AG09319 (cell line): ENCODE measurements at places on chromosomes 12 and 14.

DNA sequence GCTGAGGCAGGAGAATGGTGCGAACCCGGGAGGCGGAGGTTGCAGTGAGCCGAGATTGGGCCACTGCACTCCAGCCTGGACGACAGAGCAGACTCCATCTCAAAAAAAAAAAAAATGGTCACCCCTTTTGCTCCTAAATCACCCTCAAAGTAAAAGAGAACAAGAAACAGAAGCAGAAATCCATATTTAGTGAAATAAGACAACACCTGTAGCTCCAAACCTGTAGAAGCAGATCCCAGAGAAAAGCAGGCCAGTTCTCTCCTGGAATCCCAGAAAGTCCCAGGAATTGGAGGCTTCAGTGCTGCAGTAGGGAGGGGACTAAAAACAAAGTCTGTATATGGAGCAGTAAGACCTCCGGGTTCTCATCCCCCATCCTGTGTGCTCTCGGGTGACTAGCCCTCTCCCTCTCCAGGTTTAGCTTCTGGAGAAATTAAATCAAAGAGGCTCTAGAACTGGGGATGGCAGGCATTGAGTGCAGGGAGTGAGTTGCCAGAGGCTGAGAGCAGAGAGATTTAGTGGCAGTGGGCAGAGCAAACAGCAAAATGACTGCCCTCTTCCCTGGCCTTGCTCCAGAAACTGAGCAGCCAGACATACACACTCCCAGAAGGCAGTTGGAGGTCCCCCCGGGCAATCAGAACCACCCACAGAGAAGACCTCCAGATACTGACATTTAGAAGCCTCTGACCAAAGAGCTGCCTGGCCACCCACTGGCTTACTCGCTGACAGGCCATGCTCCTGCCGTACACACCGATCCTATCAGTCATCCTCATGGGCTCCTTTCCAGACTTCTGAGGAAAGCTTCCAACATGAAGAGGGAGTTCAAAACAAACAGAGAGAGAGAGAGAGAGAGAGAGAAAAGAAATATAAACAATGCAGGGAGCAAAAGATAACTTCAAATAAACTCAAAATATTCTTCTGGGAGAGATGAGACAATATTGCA lies 6.3 kb upstream of the MLXIP start:
- peak; percentile 93 for DNase-seq

- DNase-seq: no peak
These were observed 362.1 kb upstream of the STXBP6 start for GRCh38 chr14:25411781-25412757.

- DNase-seq: no peak
These were observed 273.9 kb downstream of the NUAK1 start for GRCh38 chr12:105864901-105865300.

DNA sequence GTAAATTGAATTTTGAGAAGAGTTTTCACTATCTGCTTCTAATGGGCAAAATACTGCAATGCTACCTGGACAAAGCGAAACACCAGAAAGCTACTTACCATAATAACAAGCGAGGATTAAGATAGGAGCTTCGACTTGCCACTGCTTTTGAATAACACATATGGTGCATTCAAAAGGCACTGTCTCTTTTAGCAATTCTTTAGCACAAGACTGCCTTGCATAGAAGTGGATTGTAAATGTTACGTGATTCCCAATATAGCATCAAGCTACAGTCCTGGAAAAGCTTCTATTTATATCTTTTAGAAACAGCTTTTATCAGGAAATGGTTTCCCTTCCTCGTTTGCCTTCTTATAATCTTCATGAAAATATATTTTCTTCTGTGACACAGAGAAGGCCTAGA lies 258.7 kb upstream of the PDE3A start:
- DNase-seq: no peak

GRCh38 chr14:66638689-66639088 lies 130.7 kb downstream of the GPHN start:
- no peak for DNase-seq

- DNase-seq: no peak
These were observed 34.4 kb downstream of the PHETA1 start for GRCh38 chr12:111334393-111334915.

- DNase-seq: no peak
These were observed 449.2 kb downstream of the DPF3 start for GRCh38 chr14:72444701-72445100.

DNA sequence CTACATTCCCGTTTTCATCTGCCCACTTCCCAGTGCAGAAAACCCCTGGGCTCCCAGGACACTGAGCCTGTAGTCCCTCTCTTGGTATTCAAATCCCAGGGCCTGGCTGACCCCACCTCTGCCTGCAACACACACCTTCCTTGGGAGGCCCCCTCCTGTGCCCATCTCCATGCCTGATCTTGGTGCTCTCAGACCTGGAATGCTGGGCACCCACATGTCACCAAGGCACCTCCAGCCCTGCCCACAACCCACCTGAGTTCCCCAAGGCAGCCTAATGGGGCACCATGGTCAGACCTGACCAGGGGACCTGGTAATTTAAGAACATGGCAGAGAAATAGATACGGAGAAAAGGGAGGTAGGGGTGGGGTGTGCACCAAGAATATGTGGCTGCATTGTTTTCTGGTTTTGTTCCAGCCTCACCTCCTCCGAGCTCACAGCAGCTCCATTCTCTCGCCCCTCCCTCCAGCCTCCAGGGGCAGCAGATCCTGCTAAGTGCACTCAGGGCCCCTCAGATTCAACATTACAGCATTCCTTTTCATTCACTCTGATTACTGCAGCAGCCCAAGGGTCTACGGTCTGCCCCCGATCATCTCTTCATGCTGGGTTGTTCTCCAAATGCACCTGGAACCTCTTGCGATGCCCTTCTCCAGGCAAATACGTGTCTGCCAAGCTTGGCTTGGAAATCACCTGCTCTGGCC lies 9.2 kb upstream of the HSP90AA1 start:
- no peak for DNase-seq

DNA sequence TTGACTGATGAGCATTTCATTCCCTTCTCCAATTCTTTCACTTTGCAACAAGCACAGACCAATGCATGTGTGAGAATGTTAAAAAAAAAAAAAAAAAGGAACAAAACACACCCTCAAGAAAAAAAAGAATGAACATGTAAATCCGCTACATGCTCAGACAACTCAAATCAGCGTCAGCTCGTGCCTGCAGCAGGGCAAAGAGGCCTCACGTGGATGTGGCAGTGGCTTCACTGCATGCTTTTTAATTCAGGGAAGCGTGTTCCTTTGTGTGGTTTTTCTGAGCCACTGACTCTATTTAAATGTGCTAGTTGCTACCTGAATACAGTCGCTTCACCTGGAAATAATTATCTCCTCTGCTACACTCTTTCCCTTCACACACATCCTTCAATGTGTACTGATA lies 55.1 kb downstream of the PPP1R36 start:
- no peak for DNase-seq

DNA sequence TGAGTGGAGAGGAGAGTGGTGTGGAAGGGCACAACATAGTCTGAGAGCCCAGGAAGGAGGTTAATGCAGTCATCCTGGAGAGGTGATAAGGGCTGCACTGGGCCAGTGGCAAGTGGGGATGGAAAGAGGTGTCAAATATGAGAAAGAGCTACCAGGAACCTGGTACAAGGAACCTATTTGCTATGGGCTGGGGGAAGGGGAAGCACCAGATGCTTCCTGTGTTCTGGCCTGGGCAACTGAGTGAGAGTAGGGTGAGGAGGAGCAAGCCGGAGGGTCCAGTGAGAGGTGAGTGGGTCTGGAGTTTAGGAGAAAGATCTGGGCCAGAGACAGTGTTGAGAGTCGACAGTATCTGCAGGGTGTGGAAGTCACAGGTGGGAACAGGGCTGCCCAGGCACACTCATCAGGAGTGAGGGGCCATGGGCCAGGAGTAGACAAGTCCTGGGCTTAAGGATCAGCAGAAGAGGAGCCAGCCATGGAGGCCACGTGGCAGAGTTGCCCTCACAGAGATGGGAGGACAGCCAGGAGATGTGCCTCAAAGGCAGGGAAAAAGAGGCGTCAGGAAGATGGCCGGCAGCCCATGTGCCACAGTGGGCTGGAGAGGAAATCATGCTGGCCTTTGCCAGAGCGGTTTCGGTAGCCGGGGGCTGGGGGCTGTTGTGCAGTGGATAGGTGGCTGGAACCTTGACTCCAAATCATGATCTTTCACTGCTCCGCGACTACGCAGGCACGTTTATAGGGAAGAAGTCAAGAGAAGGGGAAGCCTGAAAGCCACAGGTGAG lies 2.9 kb upstream of the AQP6 start:
- DNase-seq: no peak

GRCh38 chr12:73053893-73054292 lies 781.7 kb downstream of the TRHDE start:
- no peak for DNase-seq

DNA sequence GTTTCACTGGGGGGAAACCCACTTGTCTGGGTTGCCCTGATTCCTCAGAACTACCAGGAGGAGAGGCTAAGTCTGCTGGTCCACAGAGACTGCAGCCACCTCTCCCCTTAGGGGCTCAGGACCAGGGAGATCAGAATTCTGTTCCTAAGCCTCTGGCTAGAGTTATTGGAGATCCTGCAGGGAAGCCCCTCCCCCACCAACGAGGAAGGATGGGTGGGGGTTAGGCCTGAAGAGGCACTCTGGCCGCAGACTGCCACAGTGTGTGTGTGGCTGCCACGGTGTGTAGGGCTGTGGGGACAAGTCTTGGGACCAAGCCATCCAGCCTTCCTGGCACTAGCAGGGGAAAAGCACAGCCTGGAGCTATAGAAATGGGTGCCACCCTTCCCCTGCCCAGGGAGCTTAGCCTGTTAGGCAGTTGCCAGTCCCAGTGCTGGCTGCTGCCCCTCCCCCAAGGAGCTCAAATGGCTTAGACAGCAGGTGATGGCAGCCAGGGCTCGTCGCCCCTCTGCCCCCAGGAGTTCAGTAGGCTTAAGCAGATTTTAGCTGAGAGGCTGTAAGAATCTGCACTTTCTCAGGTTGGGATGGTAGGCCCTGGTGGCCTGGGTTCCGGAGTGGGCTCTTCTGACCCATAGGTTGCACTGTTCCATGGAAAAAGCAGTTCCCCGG lies 107.7 kb downstream of the ERGIC2 start:
- DNase-seq: no peak

GRCh38 chr12:15535352-15535781 lies 213.1 kb downstream of the PTPRO start:
- DNase-seq: no peak

DNA sequence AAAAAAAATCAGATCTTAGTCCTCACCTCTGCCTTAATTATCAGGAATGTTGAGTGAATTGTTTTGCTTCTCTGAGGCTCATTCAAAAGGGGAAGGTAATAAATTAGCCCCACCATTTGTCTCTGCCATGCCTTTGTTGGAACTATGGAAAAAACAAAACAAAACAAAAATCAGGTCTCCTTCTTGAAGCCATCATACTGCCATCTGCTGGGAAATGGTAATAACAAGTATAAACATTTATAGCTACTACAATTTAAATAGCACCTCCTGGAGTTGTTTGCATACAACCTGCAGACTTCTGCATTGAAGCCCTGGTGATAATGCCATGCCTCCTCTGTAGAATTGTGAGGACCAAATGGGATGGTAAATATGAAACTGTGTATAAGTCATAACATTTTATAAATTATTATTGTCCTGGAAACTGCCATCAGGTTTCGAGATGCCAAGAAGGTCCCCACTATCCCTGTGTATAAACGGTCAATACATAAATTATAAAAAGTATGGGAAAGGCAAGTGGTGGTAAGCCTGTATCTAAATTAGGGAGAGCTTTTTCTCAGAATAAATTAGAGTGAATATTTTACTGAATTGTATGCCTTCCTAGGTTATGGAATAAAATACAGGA lies 87.2 kb upstream of the FGD4 start:
- DNase-seq: peak; percentile 50

DNA sequence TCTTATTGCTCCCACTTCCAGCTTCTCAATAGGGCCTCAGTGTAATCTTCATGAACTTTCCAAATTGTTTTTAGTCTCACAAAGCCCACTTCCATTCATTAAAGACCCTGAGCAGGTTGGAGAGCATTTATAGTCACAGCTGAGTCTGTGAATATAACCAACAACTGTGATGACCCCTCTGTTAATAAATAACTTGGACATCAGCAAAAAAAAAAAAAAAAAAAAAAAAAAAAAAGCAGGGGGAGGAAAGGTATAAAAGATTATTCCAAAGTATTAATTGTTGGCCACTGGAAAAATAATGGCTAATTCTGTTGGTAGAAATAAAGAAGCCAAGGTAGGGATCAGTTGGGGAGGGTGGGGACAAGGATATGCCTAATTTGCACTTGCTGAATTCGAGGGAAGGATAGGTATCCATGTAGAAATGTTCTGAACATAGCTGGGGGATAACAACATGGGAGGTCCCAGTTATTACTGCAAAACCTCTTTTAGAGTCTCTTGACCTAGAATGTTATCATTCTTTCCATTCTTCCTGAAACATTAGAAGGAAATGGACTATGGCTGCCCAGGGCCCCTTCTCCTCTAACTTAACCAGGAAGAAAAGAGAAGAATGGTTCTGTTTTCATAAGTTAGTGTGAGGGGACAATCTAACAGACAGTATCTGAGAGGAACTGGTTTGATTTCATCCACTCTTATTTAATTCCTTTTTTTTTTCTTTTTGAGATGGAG lies 56.5 kb downstream of the SAMD4A start:
- no peak for DNase-seq

DNA sequence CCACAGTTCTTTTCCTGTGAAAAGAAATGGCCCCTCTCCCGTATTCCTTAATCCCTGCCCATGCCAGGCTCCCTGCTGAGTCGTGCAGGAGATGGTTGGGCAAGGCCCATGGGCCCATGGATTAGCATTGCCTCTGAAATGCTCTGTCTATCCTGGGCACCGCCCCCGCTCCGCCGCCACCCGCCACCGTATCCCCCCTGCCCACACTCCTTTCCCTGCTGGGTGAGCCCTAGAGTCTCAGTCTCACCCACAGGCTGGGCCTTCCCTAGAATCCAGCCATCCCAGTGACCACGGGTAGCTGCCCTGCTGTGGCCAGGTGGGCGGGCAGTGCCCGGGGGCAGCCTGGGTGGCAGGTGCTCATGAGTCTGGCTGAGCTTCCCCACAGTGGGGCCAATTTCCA lies 50.6 kb downstream of the TSPAN11 start:
- DNase-seq: no peak

DNA sequence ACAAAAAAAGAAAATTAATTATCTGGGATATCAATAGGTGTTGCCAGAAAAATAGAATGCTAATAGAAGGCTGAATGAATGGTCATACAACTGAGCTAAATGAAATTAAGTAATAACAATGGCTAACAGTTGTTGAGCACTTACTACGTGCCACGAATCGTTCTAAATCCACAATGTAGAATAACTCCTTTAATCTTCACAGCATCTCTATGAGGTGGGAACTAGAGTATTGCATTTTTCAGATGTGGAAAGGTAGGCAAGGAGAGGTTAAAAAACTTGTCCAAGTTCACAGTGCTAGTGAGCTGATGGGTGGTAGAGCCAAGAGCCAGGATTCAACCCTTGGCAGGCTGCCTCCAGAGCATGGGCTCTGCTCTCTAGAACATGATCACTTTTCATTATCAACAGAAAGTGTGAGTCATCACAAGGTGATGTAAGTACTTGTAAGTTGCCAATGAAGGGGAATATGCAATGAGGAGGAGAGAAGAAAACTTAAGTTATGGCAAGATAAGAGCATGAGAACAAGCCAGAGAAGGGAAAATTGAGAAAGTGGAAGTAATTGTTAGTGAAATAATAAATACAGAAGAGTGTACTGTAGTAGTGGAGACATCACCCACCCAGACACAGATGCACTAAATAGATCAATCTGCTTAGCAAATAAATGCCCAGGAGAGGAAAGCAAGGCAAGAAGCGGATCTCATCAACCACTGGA lies 122.1 kb downstream of the PRKD1 start:
- peak; percentile 86 for DNase-seq

- no peak for DNase-seq
These were observed 96.6 kb downstream of the SPTSSA start for GRCh38 chr14:34365309-34365915.
